ENCODE measurements at places on chromosomes 6 and 20.

- no peak for DNase-seq
Measured at GRCh38 chr6:40714576-40715564, 127.7 kb upstream of the LRFN2 start.

- no peak for DNase-seq
Measured at GRCh38 chr6:148999929-149000468, 253.2 kb downstream of the UST start.

DNA sequence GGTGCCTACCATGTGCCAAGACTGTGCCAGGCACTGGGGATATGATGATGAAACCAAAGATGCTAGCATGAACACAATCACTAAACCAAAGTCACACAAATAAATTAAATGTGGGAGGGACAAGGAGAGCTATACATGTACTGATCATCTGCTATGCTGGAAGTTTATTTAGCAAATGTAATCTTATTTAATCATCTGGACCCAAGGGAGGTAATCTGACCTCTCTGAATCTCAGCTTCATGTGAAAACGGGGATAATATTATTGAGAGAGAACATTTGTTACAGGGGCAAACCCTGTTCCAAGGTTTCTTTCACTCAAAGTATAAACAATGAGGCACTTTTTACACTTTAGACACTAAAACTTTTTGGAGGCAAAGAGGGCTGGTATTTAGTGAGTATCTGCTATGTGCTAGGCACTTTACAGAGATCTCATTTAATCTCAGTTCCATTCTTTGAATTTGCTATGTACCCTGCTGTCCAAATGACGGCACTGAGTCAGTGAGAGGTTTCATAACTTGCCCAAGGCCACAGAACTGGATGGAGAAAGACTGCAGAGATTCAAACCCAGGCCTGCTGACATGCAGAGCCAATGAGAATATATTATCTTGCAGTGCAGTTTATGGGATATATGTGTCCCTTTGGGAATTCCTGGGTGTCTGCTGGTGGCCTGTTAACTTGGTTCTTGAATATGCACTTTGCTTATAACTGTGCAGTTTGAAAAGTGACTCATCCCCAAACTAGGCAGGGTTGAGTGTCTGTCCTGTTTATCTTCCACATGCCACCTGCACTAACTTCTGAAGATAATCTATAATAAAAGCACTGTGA lies 3.3 kb upstream of the ASXL1 start:
- no peak for DNase-seq

DNA sequence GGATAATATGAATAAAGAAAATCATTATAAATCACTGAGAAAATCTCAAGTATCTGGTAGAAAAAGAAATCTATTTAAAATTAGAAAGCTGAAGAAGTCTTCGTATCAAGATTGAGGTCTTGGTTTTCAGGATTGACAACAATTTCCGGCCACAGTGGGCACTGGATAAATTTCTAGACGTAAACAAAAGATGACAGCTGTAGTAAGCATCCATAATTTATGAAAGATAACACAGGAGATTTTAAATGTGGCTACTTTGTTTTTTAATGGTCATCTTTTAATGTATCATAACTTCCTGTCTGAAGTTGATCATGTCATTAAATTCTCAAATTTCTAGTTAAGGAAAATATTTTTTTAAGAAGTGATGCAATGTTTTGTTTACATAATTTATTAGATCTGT lies 444.2 kb downstream of the HTR1B start:
- DNase-seq: no peak

DNA sequence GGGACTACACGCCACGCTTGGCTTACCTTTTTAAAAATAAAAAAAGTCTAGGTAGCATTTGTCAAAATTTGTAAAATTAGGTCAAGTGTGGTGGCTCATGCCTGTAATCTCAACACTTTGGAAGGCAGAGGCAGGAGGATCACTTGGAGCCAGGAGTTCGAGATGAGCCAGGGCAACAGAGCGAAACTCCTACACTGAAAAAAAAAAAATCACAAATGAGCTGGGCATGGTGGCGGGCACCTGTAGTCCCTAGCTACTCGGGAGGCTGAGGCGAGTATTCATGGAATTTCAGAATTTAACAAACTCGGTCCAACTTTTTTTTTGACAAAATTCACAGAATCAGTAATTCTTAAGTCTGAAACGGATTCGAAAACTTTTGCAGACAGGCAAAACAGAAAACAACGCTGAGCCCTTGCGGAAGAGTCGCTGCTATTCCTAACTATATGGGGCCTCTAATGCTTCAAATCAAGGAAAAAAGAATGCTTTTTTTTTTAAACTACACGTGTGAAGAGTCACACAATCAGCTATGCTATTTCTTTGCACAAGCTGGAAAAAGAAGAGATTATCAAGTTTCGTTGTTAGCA lies 62.9 kb downstream of the GTF2H5 start:
- no peak for DNase-seq

DNA sequence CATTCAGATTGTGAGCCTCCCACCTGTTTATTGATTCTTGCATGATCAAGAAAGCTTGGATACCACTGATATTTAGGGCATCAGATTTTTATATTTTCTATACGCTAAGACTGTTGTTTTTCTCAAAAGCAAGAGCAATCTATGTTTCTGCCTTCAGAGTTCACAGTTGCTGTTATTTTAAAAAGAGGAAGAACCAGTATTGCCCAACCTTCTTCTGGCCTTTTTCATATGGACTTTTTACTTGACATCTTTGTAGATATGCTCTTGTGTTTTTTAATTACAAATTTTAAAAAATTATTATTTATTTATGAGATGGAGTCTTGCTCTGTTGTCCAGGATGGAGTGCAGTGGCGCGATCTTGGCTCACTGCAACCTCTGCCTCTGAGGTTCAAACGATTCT lies 28.9 kb downstream of the SLC17A5 start:
- no peak for DNase-seq

- DNase-seq: no peak
Measured at GRCh38 chr6:13563009-13563408, 11.4 kb upstream of the SIRT5 start.
